ENCODE measurements at places on chromosomes 12 and 14.
A peak's percentile ranks its signal among the peaks of the same experiment; 100 is the strongest.

- DNase-seq: no peak
These were observed 331.2 kb downstream of the SLC16A7 start for GRCh38 chr12:59927032-59927431.

GRCh38 chr14:49970474-49971147 lies 77.7 kb downstream of the ARF6 start:
- DNase-seq: peak; percentile 90

- DNase-seq: no peak
These were observed 9.6 kb downstream of the KCNJ8 start for GRCh38 chr12:21764950-21765349.

DNA sequence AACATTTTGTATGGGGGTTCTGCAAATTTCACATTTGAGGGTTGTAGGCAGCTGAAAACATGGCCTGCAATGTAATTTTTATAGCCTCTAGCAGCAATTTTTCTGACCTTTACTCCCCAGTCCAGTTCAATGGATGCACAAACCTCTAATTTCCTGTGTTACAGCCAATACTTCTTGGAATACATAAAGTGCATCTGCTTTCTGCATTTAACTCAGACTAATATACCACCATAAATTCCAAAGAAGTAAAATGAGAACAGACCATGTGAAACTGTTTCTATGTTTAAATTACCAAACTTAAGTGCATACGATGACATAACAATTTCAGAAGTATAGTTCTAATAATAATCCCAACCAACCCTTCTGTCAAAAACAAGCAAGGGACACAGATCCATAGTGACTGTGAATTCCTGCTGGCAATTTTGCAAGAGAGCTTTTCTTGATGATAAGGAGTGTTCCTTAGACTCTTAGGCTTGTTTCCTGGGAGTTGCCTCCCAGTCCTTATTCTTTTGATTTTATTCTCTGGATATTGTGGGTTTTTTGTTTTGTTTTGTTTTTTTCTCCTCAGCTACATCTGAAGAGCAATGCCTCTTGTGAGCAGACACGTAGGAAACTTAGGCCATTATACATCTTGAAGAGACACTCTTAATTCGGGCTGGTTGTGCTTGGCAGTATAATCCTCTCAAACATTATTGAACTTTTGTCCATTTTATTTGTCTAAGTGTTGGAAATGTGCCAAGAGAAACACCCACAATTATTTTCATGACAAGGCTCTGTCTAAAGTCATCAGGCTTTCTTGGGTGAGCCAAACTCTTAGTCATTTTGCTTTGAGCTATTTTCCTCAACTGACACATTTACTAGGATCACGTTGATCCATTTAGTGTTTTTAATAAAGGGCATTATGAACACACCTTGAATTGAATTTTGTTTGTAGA lies 51.3 kb upstream of the RERGL start:
- DNase-seq: peak; percentile 90

- no peak for DNase-seq
These were observed 113.8 kb upstream of the C14orf180 start for GRCh38 chr14:104465482-104466390.

DNA sequence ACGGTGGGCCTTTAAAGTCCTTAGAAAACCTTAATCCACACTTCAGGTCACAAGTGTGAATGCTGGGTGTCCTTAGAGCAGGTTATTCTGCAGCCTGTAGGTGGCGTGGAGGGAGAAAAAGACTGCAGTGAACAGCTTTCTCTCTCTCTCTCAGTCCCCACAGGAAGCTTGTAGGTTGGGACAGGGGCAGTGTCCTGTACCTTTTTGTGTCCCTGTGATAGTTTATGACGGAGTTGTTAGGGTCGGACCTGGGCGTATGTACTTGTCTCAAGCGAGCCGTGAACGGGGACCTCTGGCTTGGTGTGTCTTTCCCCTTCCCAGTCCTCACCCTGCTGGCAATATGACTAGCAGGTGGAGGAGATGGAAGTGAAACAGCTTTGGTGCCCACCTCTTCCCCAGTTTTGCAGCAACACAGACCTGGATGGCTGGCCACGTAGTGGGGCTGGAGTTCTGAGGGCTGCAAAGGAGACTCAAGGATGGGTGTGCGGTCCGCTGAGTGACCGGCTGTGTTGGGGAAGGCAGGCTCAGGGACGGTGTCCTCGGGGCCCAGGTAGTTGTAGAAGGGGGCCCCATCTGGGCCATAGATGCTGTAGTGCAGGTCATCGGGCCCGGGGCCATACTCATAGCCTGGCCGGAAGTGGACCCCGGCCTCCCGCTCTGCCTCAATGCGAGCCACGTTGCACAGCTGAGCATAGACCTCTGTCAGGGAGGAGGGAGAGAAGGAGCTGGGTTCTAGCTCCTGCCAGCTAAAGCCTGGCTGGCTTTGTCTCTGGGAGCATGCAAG lies 8.9 kb downstream of the ISCA2 start:
- DNase-seq: peak; percentile 57

DNA sequence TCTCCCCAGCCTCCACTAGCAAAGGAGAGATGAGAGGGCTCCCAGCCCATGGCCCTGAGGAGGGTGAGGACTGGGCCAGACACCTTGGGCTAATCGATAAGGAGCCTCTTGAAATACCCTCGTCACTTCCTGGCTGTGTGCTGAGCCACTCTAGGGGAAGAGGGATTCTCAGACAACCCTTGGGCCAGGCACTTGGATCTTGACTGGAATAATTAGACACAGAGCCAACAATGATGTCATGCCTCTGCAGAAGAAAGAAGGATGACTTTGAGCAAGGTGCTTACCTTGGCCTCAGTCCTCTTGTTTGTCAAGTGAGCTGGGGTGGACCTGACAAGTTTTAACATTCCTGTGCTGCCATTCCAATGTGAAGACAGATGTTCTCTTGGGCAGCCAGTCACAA lies 83.1 kb downstream of the LRRC74A start:
- peak; percentile 4 for DNase-seq

- no peak for DNase-seq
These were observed 49.2 kb downstream of the FBXW8 start for GRCh38 chr12:116959845-116960514.

DNA sequence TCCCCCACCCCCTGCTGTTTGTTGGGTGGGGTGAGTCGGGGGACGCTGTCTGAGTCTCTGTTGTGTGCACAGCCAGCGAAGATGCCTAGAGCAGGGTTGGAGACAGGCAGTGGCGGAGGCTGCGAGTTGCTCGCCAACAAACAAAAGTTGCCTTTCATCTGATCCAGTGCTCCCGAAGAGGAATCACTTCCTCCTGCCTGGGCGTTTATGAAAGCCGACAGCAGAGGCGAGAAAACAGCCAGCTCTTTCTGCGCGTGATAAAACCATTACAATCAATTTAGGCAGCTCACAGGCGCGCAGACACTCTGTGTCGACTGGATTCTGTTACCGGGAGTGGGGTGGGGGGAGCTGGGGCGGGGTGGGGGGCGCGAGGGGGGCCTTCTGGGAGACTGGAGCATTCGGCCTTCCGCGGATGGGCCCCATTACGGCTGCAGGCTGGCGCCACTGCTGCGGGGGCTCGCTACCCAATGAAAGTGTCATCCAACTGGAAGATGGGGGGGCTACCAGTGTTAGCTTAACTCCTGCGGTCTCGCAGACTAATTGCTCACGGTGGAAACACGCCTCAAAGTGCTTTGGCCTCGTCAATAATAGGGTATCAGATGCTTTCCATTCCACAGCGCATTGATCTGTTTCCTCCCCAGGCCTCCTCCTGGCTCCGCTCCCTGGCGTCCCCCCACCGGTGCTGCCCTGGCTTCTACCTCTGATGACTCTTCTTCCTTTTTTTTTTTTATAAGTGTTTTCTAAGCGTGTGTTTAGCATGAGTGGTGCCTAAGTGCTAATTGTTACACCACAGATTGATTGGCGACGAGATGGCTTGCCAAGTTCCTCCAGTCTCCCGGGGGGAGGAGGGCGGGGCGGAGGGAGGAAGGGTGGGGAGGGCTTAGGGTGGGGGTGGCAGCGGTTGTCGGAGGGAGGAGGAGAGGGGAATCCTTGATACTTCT lies 678.4 kb downstream of the MED13L start:
- peak; percentile 71 for DNase-seq

DNA sequence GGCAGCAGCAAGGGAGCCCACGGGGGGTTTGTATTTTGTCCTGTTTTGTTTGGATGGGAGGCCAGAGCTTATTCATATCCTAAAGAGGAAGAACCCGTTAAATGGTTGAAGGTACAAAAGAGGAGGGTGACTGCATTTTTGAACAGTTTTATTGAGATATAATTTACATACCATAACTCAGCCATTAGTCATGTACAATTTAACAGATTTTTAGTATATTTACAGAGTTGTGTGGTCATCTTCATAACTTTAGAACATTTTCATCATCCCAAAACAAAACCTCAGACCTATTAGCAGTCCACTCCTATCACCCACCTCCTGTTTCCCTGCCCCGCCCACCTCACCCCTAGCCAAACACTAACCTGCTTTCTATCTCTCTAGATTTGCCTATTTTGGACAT lies 12.6 kb downstream of the NRDE2 start:
- DNase-seq: no peak
